ENCODE measurements at places on chromosomes 5 and 9.

DNA sequence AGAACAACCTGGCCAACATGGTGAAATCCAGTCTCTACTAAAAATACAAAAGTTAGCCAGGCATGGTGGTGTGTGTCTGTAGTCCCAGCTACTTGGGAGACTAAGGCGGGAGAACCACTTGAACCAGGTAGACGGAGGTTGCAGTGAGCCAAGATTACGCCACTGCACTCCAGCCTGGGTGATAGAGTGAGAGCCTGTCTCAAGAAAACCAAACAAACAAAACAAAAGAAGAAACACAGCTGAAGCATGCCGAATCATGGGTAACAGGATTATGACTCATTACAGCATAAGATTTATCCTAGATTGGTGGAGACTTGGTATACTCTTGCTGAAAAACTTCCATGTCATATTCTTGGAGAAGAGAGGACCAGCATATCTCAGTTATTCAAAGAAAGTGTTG lies 236.7 kb upstream of the CCNH start:
- no peak for DNase-seq

GRCh38 chr5:159560088-159560487 lies 229.8 kb upstream of the IL12B start:
- DNase-seq = no peak

- no peak for DNase-seq
Observed at GRCh38 chr9:114694719-114695269, 12.8 kb upstream of the TEX48 start.

DNA sequence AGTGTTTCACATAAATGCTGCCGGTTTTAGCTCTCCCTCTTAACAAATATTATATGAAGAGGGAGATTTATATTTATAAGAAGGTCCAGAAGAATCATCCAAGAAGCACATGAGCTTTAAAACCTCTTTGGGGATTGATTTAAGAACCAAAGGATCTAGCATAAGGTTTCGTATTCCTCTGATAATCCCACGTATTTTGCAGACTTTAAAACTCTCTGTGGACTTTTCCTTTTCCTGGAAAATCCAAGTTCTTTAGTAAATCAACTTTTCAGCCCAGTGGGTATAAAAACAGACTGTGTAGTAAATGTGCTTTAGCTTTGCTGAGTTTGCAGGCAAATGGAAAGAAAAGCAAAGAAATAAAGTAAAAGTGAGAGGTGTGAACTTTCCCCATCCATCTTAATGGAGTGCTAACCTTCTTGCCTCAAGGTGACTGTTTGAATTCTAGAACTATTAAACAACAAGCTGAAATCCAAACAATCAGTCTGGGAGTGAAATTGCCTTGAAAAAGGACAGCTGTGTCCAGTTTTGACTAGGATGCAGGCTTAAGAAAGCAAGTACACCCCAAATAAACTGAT lies 363.4 kb upstream of the SLC24A2 start:
- DNase-seq = no peak

DNA sequence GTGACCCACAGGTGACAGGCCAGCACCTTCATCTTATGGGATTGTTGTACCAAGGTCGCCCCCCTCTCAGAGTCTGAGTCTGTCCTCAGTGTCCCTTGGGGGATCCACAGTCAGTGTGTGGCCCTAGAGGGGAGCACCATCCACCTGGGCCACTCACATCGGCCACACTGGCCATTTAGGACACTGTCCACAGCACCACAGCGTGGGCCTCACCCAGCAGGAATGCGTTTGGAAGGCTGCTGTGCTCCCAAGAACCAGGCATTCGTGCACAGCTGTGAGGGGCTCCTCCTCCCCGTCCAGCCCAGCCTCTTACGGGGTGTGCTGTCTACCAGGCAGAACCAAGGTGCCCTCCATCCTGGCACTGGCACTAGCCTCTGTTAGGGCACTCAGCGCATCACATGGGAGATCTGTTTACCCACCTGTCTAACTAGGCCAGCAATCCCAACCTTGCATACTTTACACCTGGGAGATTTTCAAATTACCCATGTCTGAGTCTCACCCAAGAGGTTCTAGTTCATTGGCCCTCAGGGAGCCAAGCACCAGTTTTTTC lies 24.5 kb upstream of the UBE2QL1 start:
- DNase-seq = peak; percentile 26

DNA sequence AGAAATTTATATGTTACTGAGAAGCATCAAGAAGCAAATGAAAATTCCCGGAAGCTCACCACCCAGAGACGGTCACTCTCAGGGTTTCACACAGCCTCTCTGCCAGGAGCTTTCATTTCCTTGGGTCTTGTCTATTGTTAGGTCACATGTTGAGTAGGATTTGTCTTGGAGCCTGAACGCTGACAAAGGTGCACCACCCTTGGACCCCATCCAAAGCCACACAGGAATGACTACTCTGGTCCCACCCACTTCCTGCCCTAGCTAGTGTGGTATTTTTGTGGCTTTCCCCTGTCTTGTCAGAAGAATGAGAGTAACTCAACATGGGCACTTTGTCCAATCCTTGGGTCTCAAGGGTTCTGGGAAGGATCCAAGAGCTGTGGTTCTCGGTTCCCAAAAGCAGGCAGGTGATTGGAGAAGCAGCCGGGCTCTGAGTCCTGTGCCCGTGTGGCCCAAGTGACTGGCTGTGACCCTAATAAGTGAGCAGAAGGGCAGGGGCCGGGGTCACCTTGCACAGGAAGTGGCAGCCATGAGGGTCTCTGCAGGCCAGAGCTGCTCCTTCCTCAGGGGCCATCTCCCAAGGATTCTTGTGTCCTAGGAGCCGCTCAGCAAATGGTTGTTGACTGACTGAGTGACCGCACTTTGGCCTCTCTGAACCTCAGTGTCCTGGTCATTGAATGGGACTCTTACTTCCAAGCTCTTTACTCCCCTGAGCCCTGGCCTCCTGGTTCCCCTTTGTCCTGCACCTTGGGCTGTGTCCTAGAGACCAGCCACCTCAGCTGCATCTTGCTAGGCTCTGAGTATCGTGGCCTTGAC lies 6.9 kb downstream of the FGD3 start:
- DNase-seq = peak; percentile 49

- DNase-seq = no peak
Observed at GRCh38 chr9:109517901-109518377, 19.8 kb upstream of the PTPN3 start.
